Retina (tissue), 1 donor: ENCODE measurements at places on chromosomes 4 and X.
A peak's percentile ranks its signal among the peaks of the same experiment; 100 is the strongest.

- peak; percentile 72 for DNase-seq
Measured at GRCh38 chr4:2843941-2844584, 419 bp downstream of the ADD1 start.

GRCh38 chr4:154276496-154276895, 215.1 kb downstream of the DCHS2 start:
- no peak for DNase-seq

- DNase-seq: no peak
Measured at GRCh38 chrX:133550665-133551485, 135.6 kb upstream of the GPC4 start.

DNA sequence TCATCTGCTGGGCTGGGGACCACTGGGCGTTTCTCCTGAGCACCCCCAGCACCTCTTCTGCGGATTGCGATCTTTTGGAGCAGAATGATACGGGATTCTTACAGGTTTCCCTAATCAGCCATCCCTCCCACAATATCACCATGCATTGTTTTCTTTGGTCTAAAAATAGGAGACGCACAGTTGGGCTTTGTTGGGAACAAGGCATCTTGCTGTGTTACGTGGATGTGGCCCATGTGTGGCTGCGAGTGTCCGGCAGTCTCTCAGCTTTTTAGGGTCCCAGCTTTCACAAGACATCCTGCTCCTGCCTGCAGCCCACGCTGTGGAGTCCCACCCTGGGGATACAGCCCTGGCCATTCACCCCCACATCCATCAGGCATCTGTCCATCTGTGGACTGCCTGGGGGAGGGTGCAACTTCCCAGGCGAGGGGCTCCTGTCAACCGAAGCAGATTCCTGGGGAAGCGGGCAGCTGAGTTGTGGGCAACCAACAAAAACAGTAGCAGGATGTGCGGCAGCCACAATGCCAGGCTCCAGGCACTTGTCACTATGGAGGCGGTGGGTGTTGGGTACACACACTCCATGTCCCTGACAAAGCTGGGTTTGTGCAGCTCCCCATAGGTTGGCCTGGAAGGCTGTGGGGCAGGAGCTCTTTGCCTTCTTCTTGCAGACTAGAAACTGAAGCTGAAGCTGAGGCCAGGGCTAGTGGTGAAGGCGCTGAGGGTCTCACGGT, 185.5 kb upstream of the PSAPL1 start:
- DNase-seq: peak; percentile 50

DNA sequence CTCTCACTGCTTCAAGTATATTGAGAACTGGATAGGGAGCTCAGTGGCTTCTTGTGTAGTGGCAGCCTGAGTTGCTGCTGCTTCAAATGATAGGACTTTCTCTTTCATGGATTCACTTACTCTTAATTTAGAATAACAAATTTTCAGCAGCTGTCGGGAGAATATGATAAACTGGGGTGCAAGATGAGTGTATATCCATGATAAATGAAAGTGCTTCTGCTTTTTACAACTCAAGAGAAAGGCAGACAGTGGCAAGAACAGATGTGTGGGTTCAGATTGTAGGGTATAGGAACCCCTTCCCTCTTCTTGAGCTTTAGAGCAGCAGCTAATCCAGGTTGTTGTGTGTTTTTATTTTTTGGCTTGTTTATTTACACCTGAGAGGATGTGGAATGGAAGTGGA, 1.0 kb downstream of the SH3BGRL start:
- DNase-seq: no peak

DNA sequence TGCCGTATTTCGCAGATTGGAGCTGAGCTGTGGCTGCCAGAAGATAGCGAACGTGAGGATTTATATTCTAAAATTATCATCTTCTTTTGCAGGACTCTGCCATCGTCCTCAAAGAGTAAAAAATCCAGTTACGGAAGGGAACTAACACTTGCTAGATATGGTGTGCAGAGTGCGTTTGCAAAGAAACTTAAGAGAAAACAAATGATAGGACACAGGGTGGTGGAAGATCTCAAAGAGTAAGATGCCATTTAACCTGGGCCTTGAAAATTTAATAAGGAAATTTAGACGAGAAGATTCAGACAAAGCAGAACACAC, 566 bp downstream of the LARP7 start:
- no peak for DNase-seq

DNA sequence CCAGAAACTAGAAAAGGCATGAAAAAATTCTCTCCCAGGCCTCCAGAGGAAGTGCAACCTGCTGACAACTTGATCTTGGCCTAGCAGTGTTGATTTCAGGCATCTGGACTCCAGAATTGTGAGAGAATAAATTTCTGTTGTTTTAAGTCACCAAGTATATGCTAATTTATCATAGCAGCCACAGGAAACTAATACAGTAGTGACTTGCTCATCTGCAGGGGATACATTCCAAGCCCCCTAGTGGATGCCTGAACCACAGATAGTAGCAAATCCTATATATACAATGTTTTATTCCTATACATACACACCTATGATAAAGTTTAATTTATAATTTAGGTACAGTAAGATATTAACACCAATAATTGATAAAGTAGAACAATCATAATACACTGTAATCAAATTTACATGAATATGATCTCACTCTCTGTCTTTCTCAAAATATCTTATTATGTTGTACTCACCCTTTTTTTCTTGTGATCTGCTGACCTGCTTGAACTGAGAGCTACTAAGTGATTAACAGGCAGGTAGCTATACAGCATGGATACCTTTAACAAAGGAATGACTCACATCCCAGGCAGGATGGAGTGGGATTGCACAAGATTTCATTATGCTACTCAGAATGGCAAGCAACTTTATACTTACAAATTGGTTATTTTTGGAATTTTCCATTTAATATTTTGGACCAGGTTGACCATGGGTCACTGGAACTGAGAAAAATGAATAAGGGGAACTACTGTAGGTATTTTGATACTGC, 501.1 kb downstream of the KCNIP4 start:
- DNase-seq: no peak

DNA sequence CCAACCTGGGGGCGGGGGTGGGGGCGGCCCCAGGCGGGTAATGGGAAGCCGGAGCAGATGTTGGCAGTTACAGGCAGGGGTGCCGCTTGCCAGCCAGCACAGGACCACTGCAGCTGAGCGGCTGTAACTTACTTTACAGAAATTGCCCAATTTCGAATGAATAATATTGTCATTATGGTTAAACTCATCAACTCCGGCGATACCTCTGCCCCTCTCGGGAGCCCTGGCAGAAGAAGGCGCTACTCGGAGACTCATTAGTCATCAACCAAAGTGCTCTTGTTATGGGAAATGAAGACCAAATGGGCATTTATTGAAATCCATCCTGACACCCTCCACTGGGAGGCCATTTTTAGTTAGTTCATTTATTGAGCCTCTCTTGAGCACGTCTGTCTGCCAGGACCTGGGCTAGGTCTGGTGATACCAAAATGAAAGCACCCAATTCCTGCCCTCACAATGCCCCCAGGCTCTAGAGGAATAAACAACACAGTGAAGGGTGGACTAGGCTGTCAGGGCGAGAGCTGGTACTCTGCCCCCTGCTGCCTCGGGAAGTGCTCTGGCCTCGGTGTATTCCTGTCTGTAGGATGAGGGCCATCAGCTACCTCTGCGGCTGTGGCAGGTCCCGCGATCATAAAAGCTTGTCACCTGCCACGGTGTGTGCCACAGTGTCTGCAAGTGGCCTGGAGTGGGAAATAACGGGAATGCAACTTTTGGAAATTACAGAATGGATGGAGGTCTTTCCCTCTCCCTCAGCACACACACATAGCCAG, 159.1 kb upstream of the PSAPL1 start:
- no peak for DNase-seq

DNA sequence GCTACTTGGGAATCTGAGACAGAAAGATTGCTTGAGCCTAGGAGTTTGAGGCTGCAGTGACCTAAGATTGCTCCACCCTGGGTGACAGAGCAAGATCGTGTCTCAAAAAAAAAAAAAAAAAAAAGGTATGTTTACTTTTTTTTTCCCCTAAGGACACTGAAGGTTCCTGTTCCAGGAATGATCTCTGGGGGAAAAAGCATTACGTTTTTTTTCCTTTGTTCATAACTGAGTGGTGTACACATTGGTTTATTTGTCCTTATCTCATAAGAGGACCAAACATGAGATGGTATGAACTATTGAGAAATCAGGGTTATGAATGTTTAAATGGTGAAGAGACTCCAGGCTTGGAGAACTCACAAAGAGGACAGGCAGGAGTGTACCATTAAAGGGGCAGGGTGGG, 120.4 kb upstream of the IL1RAPL2 start:
- DNase-seq: no peak

- no peak for DNase-seq
Measured at GRCh38 chrX:123277347-123277746, 93.3 kb downstream of the GRIA3 start.

DNA sequence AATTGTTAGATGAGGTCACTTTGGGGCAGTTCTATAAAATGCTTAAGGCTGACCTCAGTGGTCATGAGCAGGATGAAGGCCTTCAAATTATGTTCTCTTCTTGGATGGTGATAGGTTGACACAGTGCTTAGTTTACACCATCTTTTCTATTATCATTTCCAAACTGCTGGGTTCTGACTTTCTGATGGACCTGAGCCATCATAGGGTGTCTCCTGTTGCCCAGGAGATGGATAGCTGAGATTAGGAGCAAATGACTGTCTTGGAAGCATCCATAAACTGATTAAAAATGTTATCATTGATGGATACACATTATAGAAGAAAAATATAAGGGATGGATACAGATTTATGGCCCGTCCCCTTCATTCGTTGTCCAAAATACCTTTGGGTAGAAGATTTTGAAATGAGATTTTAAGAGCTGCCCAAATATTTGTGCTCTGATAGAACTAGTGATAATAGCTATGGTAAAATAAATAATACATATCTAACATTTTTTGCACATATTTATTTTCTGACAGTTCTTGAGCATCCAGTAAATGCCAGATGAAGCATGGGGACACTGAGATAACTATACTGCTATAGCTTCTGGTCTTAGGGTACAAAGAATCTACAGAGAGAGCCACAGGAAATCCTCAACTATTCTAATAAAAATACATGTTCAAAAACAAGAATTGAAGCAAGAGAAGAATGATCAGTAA, 839.4 kb upstream of the LCORL start:
- no peak for DNase-seq

DNA sequence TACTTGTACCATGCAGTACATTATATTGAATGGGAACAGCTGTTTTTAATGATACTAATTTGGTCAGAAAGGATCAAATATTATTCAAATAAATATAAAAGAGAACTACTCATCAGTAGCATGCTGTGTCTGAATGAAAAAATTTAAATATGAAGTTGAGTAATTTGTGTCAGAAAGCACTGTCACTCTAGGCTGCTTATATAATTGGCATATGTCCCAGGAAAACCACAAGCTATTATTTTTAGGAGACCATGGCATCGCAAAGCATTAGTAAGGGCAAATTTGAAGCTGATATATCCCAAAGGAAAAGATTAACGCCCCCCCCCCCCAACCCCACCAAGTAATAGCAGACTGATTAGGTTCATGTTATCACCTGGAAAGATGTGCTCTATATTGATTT, 388.5 kb upstream of the SPANXN4 start:
- DNase-seq: no peak
